ENCODE measurements at places on chromosomes 16 and 17.

- DNase-seq: no peak
These were observed 312.7 kb upstream of the KCNJ16 start for GRCh38 chr17:69762359-69762758.

DNA sequence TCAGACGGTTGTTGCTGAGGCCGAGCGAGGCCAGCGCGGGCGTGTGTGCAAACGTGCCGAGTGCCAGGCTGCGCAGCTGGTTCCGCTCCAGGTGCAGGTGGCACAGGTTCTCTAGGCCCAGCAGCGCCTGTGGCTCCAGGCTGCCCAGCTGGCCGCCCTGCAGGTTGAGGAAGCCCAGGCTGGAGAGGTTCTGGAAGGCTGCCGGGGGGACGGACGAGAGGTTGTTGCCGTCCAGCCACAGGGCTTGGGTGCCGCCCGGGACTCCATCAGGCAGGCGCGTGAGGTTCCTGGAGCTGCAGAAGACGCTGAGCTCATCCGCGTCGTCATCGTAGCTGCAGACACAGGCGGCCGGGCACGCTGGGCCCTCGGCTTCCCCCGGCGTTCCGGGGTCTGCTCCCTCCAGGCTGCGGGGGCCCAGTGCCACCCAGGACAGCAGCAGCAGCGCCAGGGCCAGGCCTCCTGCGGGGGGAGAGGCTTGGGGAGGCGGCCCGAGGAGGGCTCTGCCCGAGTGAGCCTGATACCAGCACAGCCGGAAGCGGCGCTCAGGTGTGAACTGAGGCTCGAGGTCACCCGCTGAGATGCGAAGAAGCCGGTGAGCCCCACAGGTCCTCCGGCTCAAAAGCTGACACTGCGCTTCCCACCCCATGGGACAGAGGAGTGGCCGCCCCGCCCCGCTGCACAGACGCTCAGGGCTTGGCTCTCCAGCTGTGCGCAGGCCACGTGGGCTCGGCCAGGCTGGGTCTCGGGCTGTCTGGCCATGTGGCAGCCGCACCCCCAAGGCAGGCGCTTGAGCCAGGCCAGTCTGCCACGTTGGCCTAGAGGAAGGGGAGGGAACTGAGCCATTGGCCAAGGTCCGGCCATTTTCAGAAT, 1.3 kb downstream of the IGFALS start:
- DNase-seq: no peak

DNA sequence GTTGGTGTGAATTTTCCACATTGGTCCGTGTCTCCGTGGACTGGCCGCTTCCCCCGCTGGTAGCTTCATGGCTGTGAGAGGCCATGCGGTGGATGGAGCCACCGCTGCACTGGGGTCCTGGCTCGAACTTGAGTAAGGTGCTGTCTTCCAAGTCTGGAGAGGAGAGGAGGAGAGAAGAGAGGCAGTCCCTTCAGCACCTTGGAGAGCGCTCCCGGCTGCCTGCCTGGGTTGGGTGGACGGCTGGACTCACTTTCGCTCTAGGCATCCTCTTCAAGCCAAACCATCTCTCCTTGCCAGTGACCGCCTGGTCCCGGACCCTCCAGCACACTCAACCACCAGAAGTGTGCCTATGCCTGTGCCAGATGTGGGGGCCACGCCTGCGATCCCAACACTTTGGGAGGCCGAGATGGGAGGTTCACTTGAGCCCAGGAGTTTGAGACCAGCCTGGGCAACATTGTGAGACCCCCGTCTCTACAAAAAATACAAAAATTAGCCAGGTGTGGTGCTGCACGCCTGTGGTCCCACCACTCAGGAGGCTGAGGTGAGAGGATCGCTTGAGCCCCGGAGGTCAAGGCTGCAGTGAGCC, 6.2 kb downstream of the JPH3 start:
- DNase-seq: peak; percentile 41

DNA sequence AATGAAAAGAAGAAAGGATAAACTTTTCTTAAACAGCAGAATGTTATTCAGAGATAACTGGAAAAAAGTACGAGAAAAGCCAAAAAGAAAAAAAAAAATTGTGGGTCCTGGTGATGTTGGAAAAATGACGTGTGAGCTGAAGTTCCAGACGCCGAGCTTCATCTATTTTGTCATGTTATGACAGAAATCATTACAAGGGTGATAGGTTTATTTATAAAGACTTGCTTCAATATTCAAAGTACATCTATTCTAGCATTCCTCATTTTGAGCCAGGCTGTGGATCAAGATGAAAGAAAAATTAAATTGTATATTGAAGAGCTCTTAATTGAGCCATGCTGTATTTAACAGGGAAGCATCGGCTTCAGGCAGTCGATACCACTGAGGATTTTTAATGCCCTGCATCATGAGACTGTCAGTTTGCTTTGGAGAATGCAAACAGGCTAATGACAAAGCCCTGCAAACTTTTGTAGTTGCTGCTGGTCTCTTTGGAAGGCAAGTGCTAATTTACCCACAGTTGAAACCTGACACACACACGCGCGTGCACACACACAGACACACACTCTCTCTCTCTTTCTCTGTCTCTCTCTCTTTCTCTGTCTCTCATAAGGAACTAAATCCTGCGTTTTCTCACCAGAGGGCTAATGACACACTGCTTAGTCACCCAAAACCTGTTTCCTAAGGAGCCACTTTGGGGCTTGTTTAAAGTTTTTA, 110.7 kb downstream of the WWOX start:
- peak; percentile 66 for DNase-seq

All from LHCN-M2 (cell line).